ENCODE measurements at places on chromosomes 3 and 15.

- no peak for DNase-seq
Observed at GRCh38 chr3:147153830-147154539, 252.4 kb downstream of the ZIC4 start.

GRCh38 chr15:45201557-45201859 lies 13.7 kb upstream of the SHF start:
- DNase-seq = no peak

GRCh38 chr3:64355401-64355807 lies 130.1 kb upstream of the PRICKLE2 start:
- DNase-seq = no peak

- no peak for DNase-seq
Observed at GRCh38 chr3:15015456-15015855, 49.7 kb downstream of the MRPS25 start.

GRCh38 chr3:71902258-71903111 lies 117.5 kb upstream of the PROK2 start:
- no peak for DNase-seq

DNA sequence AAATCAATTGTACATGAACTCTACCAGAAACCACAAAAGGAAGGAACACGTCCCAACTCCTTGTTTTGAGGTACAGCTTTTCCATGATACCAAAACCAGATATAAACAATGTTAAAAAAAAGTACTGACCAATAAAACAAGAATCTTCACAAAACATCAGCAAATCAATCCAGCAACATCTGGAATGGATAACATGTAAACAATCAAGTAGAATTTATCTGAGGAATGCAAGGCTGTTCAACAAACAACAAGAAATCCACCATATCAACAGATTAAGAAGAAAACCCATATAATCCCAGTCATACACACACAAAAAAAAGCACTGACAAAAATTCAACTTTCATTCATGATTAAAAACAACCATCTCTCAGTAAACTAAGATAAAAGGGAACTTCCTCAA lies 26.7 kb downstream of the TJP1 start:
- DNase-seq = no peak

DNA sequence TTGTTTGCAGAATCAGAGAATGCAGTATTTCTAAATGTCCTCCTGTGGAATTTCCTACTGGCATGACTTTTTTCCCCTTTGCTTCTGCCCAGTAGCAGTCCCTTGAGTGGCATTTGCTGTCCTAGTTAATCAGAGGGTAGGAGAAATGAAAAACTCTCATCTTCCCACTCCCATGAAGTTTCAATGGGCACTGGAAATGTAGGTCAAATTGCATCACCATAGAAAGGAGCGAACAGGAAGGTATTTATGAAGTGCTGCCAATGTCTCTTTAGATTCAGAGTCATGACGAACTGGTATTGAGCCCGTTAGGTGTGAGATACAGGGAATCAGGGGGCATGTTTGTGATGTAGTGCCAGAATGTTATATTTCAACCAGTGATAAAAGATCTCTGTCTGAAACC lies 23.2 kb downstream of the ATXN7 start:
- DNase-seq = no peak

DNA sequence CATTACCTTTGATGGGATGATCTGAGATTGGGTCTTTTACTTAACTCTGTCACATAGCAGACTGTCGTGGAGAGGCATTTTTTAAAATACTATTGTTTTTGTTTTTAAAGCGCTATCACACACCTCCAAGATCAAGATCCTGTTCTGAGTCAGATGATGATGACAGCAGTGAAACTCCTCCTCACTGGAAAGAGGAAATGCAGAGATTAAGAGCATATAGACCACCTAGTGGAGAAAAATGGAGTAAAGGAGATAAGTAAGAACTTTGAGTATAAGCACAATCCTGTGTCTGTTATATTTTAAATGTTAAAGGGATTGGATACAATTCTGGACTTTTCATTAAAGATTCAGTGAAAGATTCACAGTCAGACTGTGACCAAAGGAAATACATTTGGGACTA lies 18.4 kb upstream of the ZBTB47 start:
- DNase-seq = no peak

- no peak for DNase-seq
Observed at GRCh38 chr3:194312186-194312742, 38.9 kb downstream of the CPN2 start.

GRCh38 chr3:128309026-128309425 lies 155.7 kb downstream of the EEFSEC start:
- DNase-seq = no peak

- DNase-seq = no peak
Observed at GRCh38 chr3:62248734-62249483, 124.4 kb downstream of the FEZF2 start.

GRCh38 chr3:169675091-169675490 lies 11.6 kb upstream of the MECOM start:
- DNase-seq = no peak

GRCh38 chr15:88021601-88022000 lies 234.9 kb downstream of the NTRK3 start:
- DNase-seq = no peak

DNA sequence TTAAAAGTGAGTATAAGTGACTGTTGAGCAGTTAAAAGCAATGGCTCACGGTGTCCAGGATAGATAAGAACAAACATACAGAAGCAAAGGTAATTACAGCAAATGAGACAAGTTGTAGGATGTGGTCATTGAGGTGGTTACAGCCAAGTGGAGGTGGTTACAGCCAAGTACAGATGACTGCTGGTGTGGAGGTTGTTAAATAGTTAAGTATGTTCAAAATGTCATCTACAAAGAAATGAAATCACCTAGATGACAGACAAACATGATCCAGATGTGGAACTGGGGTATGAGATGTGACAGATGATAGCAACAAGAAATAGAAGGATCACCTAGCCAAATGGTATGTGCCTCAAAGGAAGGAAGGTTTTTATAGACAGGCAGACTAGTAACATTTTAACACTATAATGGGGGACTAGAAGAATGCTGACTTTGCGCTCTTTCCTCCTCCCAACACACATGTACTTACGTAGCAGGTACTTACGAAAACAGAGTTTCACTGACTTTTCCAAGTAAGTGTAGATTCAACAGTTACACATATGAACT lies 6.8 kb upstream of the ANKRD28 start:
- DNase-seq = no peak

DNA sequence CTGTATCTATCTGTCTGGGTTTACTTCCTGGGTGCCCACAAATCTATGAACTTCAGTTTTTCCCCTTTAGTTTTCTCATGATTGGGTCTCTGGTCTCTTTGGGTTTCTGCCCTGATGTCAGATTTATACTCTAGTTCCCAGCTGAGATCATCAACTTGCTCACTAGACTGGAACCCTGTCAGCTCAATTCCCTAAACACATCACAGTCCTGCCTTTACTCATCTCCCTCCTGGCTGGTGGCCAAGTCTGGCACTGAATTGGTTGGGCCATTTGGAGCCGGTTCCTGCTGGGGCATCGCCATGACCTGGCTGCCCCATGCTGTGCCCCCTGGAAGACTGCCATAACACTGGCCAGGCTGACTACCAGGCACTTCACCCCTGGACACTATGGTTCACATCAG lies 345.3 kb downstream of the CHST2 start:
- no peak for DNase-seq

- DNase-seq = no peak
Observed at GRCh38 chr3:135581806-135582205, 383.7 kb upstream of the PPP2R3A start.

DNA sequence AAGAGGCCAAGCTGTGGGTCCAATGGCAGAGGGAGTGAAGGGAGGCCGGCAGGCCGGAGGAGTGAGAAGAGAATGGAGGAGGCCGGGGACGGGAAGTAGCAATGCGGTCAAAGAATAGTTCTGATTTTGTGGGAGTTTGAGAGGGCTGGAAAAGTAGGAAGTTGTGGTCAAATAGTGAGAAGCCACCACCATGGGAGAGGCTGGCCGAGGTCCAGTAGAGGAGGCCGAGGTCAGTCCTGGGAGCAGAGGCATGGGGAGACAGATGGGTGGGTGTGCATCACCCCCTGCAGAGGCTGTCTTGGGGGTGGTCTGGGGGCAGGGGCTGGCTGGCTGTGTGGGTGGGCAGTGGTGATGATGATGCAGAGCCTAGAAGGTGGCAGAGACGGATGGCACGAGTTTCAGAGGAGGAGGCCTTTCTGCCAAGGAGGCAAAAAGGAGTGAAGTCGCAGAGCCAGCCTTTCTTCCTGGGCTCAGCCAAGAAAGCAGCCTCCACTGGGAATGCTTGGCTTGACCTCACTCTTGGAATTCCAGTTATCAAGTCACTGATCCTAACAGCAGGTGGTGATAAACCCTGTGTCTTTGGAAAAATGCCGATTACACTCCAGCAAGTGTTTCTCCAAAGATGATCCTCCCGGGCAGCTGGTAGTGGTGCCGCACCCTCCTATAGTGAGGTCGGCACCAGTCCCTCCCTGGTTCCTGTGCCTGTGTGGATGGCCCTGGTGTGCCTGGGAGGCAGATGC lies 57.3 kb downstream of the ARNT2 start:
- DNase-seq = no peak

DNA sequence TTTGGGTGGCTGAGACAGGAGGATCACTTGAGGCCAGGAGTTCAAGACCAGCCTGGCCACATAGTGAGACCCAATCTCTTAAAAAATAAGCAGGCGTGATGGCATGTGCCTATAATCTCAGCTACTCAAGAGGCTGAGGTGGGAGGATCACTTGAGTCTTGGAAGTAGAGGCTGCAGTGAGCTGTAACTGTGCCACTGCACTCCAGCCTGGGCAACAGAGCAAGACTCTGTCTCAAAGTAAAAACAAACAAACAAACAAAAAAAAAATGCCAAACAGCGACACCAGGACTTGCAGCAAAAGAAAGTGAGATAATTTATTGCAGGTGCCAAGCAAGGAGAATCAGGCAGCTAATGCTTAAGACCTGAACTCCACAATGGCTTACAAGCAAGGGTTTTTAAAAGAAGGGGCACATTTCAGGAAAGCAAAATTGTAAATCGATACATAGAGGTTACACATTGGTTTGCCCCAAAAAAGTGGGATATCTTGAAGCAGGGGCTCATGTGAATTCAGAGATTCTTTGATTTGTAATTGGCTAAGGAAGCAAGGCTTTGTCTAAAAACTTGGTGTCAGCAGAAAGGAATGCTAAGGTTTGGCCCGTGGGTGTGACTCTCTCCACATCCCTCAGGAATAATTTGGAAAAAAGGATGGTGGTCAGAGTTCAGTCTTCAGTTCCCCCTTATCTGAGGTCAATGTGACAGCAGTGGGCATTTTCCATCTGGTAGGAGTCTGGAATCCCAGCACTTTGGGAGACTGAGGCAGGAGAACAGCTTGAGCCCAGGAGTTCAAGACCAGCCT lies 5.2 kb upstream of the MPI start:
- DNase-seq = no peak

DNA sequence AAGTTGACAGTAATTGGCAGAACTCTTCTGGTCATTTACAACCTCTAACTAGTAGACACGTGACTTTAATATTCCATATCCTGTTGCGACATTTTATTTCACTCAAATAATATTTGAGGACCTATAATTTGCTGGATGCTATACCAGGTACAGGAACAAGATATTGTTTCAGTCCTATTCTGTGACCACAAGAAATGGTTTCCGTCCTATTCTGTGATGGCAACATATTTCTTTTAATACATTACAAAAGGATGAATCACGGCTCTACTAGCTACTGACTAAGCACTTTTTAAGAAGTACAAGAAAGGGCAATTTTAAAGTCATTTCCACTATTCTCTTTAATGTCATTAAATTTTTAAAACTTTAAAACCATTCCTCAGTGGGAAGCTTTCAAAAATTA lies 400.2 kb downstream of the CNTN3 start:
- no peak for DNase-seq

DNA sequence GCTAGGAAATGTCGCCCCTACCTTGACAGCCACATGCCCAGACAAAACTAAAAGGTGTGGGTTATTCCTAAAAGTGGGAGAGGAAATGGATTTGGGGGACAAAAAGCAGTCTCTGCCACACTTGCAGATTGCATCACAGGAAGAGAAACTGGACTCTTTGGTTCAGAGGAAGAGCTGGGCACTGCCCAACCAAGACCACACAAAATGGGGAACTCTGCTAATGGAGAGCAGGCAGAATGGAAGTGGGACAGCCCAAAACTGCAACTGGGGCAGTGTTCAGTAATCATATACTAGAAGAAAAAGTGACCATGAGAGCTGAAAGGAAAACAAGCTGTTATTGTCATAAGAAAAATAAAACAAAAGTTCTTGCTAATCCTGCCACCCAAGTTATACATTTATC lies 138.9 kb upstream of the FRMD4B start:
- no peak for DNase-seq

DNA sequence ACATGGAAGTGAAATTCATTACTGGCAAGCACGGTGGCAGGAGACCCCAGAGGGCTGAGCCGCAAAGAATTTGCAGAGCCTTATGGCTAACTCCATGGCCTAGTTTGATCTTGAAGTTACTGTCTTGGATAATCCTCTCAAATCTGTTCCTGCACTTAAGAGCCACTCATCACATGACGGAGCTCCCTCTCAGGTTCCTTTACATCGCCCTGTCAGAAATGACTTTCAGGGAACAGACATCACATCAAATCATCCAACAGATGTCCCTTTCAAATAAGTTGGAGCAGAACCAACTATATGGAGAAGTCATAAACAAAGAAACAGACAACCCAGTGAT lies 328.8 kb upstream of the THBS1 start:
- no peak for DNase-seq

DNA sequence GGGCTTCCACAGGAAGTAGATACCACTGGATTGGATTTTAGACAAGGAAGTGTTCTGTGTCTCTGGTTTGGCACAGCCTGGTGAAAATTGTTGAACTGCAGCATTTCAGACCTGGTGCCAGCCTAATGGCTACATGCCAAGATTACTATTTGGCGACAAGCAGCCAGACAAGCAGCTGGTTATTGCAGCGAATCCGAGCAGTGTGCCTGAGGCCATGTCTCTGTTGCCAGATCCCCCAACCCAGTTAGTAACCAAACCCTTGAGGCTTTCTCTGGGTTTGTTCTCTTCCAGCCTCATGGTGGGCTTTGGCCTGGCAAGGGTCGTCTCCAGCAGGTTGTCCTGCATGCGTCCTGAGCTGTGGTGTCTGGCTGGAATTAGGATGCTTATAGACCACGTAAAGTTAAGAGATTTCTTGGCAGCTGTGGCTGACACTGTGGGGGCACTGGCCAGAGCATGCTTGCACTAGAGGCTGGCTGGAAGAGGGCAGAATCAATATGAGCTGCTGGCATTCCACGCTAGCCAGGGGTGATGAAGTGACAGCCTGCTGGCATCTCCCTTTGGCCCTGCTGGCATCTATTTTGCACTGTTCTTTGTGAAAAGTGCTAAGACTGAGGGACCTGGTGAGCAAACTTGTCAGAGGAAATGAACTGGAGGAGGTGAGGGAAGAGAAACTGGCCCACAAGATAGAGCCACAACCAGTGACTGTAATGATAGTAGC lies 172.6 kb downstream of the RBMS3 start:
- DNase-seq = no peak

Data from HEK293T (cell line).